ENCODE measurements at places on chromosomes 7 and 10.
A peak's percentile ranks its signal among the peaks of the same experiment; 100 is the strongest.

DNA sequence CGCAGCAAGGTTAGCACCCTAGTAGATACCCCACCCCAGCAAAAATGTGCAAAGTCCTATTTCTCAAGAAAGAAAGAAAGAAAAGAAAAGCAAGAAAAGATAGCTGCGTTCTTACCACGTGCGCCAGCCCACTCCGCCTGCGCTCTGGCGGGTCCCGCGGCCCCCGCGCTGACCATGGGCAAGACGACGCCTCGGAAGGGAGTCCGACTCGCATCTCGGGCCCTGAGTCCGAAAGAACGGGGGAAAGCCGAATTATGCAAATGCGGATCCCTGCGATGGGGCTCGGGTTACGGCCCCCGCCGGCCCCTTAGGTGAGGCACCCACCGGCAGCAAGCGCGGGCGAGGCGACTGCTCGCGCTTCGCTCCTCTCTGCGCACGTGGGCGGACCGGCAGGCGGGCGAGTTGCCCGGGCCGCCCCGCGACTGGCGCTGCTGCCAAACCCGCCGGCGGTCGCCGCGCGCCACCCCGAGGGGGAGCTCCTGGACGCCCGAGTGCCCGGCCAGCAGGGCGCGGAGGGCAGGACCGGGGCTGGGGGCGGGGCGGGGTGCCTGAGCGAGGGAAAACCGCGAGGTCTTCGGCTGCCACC lies 2.4 kb upstream of the EGR2 start:
- no peak for DNase-seq

GRCh38 chr10:125062914-125063230 lies 97.5 kb downstream of the CTBP2 start:
- DNase-seq = no peak

DNA sequence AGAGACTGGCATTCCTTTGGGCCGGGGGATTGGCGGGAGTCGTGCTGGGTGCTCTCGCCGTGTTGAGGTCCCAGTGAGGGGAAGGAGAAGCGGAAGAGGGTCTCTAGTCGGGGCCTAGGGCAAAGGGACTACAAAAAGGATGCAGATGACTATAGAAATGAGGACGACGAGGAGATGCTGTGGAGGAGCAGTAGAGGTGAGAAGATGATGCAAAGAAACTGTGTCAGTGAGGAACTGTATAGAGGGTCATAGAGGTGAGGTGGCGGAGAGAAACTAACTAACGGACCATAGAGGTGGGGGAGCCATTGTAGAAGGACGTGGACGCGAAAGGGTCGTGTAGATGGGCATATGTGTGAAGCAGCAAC lies 324 bp downstream of the TWNK start:
- no peak for DNase-seq

- DNase-seq = no peak
Measured at GRCh38 chr10:21260066-21260465, 265.4 kb downstream of the SKIDA1 start.

GRCh38 chr10:79427965-79428364 lies 17.5 kb downstream of the ZCCHC24 start:
- DNase-seq = no peak

DNA sequence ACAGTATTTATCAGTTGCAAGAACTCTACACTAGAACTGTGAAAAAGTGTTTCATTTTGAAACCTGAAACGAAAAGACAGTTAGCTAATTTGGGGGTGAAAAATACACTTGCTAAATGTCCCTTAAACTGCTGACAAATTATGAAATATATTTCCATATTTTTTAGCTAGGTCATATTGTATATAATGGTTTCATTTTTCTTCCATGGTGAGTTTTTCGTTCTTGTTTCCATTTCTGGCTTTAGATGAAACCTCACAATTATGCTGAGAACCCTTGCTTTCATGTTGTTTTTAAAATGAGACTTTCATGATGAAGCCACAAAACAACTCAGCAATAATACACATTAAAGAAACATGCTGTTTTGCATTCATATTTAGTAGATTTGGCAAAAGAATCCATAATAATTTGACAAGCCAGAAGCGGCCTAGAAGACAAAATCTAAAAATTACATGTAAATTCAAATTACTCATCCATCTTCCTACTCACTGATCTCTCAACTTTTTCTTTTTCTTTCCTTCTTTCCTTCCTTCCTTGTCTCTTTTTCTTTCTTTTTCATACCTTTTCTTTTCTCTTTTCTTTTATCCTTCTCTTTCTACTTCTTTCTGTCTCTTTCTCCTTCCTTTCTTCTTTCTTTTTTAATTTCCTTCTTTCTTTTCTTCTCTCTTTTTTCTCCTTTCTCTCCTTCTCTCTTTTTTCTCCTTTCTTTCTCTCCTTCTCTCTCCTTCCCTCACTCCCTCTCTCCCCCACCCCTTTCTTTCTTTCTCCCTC lies 46.5 kb upstream of the ITGB8 start:
- no peak for DNase-seq

- DNase-seq = no peak
Measured at GRCh38 chr10:51291961-51292360, 217.7 kb downstream of the PRKG1 start.

GRCh38 chr10:114285961-114286441 lies 46.9 kb downstream of the VWA2 start:
- DNase-seq = no peak

DNA sequence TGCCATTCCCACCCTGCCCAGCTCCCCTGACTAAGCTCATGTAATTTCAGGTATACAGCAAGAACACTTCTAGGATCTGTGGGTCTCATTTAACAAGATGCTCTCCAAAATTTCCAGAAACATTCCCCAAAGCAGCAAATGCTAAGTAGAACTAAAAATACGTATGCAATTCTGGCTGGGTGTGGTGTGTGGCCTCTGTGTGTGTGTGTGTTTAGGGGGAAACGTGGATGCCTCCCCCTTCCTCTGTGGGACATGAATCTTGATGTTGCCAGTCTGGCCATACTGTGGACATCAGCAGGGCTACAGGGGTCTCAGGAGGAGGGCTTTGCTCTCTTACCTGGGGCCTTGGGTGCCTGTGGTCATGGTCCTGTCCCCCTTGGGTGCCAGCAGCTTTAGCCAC lies 18.4 kb downstream of the EMX2 start:
- DNase-seq = no peak

DNA sequence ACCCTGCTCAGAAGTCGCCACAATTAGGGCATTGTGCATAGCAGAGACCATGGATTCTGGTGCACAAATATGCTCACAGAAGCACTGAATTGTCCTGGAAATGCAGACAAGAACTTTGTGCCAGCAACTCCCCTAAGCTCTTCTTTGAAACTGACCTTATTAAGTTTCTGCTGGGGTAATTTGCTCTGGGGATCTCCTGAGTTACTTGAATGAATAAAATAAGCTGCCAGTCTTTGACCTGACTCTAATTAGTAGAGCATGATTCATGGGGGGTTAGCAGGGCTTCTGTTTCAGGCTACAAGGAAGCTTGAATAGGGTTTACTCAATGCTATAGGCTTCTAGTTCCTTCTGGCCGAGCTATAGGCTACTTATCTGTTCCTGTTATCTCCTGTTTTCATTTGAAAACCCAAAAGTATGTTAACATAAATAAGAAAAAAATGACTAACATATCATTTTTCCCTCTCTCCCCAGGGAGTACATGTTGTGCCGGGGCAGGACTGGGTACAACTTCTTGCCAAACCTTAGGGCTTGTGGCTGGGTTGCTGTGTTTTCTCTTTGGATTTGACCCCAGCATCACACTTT lies 169.0 kb upstream of the TMEM229A start:
- no peak for DNase-seq

DNA sequence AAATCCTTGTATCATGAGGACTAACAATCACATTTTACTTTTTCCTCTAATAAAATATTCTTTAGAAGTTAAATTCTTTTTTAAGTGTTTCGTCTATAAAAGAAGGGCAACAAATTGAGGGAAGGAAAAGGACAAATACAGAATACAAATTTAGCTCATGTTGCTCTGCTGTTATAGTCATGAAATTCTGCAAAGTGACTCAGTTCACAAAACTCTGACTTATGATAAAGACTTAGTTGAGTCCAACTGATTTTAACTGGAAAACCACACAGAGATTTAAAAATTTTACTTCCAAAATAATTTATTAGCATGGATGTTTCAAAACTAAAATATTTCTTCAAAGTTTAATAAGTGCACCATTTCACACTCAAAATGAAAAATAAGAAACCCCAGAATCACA lies 75.0 kb upstream of the GPR22 start:
- DNase-seq = no peak

GRCh38 chr10:95031656-95032055 lies 37.6 kb downstream of the CYP2C8 start:
- DNase-seq = no peak

DNA sequence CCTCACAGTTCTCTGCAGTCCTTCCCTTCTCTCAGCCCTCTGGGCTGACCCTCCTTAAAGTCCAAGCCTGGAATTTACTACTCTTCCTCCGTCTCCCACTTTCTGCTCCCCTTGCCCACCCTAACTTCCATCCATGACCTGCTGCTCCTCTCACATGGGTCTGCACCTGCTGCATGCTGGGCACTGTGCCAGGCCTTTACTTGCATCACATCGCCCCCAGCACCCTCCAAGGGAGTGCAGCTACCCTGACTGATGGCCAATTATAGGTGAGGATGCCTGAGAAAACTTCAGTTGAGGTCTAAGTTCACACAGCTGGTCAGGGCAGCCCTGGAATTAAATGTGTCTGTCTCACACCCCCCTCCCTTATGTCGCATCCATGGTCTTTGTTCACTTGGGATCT lies 53.6 kb upstream of the ZPBP start:
- no peak for DNase-seq

- DNase-seq = peak; percentile 26
Measured at GRCh38 chr7:107742678-107743566, 1.0 kb upstream of the CBLL1 start.

- no peak for DNase-seq
Measured at GRCh38 chr10:131176907-131177306, 134.6 kb downstream of the TCERG1L start.

- no peak for DNase-seq
Measured at GRCh38 chr10:13815756-13816155, 229.0 kb downstream of the PRPF18 start.

GRCh38 chr10:30098629-30099028 lies 39.2 kb upstream of the JCAD start:
- DNase-seq = no peak

GRCh38 chr7:74633451-74633921 lies 24.0 kb upstream of the GTF2I start:
- no peak for DNase-seq

DNA sequence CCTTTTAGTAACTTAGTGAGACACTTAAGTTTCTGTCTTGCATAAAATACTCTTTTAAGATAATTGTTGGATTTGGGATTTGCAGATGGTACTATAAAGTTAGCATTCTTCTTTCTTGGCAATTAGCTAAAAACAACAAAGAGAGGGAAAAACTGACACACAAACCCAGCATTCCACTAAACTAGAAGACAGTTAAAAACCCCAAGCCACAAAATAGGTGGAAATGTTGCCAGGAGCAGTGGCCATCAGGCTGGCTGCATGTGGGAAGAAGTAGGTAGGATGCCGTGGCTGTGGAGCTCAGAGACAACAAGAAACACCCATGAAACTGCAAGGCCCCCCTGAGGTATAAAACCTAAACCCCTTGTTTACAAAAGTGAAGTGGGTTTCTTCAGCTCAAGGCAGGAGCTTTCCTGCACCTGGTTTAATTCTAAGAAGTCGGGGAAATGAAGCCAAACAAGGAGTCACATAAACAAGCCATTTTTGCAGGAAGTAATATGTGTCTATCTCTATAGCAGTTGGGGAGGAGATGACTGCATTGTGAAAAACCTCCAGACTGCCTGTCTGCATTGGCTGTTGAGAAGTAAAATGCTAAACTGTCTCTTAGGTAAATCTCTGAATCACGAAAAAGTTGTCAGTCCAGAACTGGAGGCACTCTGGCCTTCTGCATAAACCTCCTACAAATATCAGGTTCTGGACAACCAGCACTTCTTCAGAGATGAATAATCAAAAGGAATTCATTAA lies 9.5 kb downstream of the RAB18 start:
- no peak for DNase-seq

- no peak for DNase-seq
Measured at GRCh38 chr7:77409005-77409738, 7.0 kb downstream of the GSAP start.

DNA sequence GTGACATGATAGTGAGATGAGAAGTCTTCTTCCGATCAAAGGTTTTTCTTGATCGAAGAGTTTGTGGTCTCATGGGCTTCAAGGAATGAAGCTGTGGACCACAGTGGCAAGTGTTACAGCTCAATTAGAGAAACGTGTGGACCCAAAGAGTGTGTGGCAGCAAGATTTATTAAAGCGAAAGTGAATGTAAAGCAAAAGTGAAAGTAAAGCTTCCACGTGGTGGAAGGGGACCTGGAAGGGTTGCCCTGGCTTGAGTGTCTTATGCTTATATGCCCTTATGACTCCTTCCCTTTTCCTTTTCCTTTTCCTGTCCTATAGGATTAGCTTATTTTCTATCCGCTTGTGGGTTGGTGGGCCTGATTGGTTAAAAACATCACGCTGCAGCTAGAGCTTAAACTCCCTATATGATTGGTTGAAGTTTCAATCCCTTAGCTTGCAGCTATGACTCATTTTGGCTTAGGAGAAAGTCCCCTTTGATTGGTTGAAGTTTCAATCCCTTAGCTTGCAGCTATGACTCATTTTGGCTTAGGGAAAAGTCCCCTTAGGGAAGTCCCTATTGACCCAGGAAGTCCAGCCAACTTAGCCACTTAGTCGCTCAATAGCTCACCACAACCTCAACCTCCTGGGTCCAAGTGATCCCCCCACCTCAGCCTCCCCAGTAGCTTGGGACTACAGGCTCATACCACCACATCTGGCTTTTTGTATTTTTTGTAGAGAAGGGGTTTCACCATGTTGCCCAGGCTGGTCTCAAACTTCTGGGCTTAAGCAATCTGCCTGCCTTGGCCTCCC lies 34.7 kb downstream of the MRPS24 start:
- DNase-seq = no peak

GRCh38 chr7:36103837-36104561 lies 49.1 kb upstream of the EEPD1 start:
- no peak for DNase-seq

GRCh38 chr10:104563548-104563947 lies 77.5 kb upstream of the SORCS3 start:
- no peak for DNase-seq

- DNase-seq = no peak
Measured at GRCh38 chr10:77498210-77498609, 139.4 kb downstream of the KCNMA1 start.

DNA sequence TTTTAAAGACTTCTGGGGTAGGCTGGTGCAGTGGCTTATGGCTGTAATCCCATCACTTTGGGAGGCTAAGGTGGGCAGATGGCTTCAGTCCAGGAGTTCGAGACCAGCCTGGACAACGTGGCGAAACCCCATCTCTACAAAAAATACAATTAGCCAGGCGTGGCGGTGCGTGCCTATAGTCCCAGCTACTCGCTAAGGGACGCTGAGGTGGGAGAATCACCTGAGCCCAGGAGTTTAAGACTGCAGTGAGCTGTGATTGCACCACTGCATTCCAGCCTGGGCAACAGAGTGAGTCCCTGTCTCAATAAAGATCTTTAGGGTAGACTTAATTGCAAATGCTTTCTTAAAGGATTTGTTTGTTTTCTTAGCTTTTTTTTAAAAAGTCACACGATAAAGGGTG lies 29.3 kb downstream of the PTPN12 start:
- no peak for DNase-seq

DNA sequence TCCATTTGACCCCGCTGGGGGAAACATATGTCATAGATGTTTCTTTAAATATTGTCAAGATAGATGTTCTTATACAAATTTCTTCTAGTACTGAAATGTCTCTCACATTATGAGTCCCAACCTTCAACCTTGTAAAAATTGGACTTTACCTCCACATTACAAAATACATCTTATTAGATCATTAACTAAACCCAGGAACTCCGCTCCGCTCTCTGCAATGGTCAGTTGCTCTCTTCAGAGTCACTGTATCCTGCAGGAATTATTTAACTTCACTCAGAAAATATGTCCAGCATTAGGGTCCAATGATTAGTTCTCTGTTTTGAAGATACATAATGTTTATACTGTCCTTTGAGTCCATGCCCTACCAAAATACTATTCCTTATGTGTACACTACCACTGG lies 8.5 kb upstream of the AKR1D1 start:
- DNase-seq = no peak

Measured in activated naive CD4-positive, alpha-beta T cell (primary cell).